ENCODE measurements at places on chromosomes 7 and 10.

- DNase-seq = no peak
Measured at GRCh38 chr7:50865450-50865849, 82.8 kb upstream of the GRB10 start.

DNA sequence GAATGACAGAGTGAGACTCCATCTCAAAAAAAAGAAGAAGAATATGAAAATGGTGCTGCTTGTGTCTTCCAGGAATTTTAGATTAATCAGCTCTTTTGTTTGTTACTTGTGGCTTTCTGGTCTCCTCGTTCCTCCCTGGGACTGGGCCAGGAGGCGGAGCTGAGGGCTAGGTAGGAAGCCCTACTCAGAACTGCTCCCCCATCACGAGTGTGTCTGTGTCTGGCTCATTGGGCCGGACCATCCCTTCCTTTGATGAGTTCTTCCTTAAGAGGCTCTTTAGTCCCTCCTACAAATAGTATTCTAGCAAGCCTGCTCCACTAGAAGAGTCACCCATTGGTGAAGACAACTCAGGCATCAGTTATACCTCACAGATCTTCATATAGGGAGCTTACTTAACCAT, 56.8 kb upstream of the YAE1 start:
- DNase-seq = no peak

- DNase-seq = no peak
Measured at GRCh38 chr10:13146379-13146778, 15.0 kb upstream of the MCM10 start.

- no peak for DNase-seq
Measured at GRCh38 chr10:49650724-49651034, 28.8 kb upstream of the C10orf53 start.

GRCh38 chr7:32043688-32044087, 26.5 kb downstream of the PDE1C start:
- DNase-seq = no peak

DNA sequence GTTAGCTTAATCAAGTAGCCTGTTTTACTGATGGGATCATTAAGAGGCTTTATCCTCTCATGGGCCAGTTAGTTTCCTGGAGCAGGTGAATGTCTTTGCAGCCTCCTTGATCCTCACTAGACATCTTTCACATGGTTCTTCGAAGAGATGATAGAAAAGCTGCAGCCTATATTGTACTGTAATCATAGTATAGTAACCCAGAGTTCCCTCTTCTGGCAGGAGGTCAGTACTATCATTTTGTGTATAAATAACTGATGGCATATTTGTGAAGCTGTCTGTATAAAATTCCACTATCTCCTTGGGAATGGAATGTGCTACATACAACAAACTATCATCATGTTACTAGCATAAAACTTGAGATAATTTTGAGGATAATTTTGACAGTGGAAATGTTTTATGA, 123.8 kb upstream of the PRPS1L1 start:
- DNase-seq = no peak

GRCh38 chr7:32070051-32070405, 179 bp downstream of the PDE1C start:
- DNase-seq = no peak

DNA sequence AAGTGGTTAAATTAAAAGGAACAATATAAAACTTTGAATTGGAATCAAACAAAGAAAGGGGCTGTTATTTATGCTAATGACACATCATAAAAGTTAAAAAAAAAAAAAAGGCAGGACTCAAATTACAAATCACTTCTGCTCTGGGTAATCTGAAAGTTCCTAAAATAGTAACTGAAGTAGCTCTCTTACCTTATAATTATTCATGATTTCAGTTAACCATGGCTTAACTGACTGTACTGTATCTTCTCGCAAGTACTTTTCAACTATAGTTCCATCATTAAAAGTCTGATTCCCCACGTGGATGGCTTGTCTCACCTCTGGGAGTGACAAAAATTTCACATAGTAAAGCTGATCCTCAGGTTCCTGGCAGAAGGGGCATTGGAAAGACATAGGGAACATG, 82.5 kb downstream of the CPVL start:
- DNase-seq = no peak

- DNase-seq = no peak
Measured at GRCh38 chr10:126066456-126066855, 170.1 kb downstream of the FANK1 start.

- no peak for DNase-seq
Measured at GRCh38 chr7:74214816-74215630, 5.2 kb downstream of the LAT2 start.

GRCh38 chr10:9157656-9158055, 1103.2 kb downstream of the GATA3 start:
- DNase-seq = no peak

DNA sequence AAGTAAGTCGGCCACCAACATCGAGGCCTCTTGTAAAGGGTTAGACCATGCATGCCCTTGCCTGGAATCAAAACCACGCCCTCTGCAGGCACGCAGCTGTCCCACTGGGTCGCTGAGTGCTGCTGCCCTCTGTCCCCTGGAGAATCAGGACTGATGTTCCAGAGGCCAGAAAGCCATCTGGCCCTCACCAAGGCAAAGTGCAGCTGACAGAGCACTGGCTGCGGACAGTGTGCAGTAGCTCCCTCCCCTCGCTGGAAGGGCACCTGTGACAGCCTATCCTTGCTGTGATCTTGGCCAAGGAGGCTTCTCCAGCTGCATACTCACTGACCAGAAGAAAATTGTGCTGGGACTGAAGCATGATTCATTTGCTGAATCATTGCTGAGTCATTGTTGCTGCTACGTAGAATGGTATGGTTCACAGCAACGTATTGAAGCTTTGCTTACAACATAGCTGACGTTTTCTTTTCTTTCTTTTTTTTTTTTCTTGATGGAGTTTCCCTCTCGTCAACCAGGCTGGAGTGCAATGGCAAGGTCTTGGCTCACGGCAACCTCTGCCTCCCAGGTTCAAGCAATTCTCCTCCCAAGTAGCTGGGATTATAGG, 30.4 kb downstream of the DDC start:
- peak; percentile 57 for DNase-seq

DNA sequence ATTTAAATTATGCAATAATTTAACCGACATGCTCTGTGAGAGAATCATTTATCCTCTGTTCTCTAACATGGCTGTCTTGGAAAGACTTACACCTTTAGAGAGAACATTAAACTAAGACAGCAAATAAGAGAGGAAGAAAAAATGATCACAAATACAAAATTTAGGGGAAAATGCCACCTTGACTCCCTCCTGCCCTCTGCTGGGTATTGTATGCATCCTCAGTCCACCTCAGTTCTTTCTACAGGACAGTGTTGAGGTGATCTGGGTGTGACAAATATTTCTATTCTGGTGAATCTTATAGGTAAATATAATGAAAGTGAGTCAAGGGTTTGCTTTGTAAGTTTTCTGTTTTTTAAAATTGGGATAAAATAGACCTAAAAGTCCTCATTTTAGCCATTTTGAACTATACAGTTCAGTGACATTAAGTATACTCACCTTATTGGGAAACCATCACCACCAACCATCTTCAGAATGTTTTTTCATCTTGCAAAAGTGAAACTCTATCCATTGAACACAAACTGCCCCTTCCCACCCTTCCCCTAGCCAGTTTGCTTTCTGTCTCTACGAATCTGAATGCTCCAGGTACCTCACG, 61.5 kb upstream of the ELMO1 start:
- peak; percentile 19 for DNase-seq

DNA sequence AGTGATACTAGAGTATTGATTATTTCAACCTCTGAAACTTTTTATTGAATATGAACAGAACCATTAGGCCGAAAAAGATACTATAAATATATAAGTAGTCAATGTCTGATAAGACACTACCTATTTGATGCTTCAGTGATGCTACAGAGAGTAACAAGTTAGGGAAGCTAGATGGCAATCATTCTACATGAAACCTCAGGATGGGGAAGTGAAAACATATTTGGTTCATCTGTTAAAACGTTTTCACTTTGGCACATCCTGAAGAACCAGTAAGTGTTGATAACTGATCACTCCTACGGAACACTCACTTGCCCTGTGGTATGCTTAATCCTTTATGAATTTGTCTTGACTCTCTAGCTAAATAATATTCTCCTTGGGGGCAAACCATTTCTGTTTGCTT, 1064.9 kb downstream of the NXPH1 start:
- no peak for DNase-seq

GRCh38 chr10:107650939-107651338, 486.4 kb upstream of the SORCS1 start:
- no peak for DNase-seq

DNA sequence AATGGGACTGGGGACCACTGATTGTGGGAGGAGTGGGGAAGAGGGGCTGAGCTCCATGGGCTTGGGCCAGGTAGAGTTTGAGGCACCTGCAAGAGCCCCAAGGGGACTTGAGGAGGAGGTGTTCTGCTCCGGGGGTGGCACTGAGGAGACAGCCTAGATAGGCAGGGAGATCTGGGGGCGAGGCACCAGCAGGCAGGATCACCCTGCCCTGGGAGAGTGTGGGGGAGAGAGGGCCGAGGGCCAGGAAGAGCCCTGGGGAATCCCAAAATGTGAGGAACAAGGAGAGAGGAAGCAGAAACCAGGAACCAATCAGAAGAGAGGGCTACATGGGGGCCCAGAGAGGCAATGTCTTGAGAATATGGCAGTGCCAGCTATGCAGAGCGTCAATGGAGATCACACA, 34.6 kb downstream of the LEP start:
- no peak for DNase-seq

GRCh38 chr10:102675011-102675665, 30.9 kb downstream of the TRIM8 start:
- DNase-seq = no peak

DNA sequence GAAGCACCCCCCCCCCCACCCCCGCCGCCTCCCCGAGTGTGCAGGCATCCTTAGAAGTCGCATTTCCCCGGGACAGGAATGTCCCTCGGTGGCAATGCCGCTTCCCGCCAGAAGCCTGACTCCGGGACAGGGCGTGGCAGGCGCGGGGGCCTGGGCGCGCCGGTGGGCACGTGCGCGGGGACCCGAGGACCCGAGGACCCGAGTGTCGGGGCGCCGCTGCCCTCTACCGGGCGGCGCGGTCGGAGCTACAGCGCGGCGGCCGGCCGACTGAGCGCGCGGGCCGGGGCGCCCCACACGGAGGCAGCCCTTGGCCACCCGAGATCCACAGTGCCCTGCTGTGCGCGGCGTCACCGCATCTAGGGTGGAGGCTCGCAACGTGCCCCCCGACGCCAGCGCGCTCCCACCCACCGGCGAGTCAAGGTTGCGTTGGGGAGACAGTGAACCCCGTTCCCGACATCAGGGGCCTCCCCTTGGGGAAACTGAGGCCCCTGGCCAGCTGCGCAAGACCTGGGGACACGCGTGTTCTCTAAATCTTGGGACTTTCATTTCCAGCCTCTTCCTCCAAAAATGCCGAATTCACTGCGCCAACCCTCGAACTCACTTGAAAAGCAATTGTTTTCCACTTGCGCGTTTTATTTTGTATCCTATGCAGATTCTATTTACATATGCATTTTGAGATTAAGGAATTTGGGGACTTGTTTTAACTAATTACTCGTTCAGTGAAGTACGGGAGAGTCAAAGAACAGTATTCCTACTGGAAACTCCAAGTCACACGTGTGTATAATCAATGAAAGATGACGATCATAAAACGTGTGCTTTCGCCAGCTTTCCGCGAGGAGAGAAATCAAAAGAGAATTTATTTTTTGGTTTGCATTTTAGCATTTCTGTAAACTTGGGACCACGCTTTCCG, 3.1 kb upstream of the CUX1 start:
- DNase-seq = peak; percentile 81

Data from CD14-positive monocyte (primary cell).